NK-92 treated with Interleukin-12 subunit alpha and Interleukin-12 subunit beta, amount 100 ng/mL, for 24 hours (cell line): ENCODE measurements at places on chromosomes 5 and 9.

GRCh38 chr5:58444805-58445204, 15.1 kb downstream of the PLK2 start:
- no peak for DNase-seq

- no peak for DNase-seq
These were observed 32.8 kb upstream of the IL17B start for GRCh38 chr5:149411738-149412519.

GRCh38 chr5:148963664-148964063, 99.2 kb downstream of the SH3TC2 start:
- DNase-seq: no peak

DNA sequence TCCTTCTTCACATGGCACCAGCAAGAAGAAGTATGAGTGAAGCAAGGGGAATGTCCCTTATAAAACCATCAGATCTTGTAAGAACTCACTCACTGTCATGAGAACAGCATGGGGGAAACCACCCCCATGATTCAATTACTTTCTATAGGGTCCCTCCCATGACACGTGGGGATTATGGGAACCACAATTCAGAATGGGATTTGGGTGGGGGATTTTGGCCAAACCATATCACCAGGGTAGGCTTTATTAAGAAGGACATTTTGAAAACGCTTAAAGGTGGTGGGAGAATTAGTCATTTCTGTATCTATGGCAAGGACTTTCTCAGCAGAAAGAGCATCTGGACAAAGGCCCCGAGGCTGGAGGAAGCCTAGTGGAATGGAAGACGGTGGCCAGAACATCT, 100.2 kb upstream of the ADAMTS16 start:
- DNase-seq: no peak

DNA sequence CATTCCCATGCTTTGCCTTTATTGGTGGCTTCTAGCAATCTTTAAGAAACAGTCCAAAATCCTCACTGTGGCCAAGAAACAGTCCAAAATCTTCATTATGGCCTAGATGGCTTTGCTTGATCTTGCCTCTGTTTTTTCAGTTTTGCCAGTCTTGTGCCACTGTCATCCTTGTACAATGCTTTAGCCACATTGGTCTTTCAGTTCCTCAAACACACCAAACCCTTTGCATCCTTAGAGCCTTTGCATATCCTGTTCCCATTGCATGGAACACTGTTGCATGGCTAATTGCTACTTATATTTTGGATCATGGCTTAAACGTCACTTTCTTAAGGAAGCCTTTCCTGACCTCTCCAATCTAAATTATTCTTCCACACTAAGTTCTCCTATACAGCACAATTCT, 22.1 kb downstream of the MRRF start:
- DNase-seq: no peak

DNA sequence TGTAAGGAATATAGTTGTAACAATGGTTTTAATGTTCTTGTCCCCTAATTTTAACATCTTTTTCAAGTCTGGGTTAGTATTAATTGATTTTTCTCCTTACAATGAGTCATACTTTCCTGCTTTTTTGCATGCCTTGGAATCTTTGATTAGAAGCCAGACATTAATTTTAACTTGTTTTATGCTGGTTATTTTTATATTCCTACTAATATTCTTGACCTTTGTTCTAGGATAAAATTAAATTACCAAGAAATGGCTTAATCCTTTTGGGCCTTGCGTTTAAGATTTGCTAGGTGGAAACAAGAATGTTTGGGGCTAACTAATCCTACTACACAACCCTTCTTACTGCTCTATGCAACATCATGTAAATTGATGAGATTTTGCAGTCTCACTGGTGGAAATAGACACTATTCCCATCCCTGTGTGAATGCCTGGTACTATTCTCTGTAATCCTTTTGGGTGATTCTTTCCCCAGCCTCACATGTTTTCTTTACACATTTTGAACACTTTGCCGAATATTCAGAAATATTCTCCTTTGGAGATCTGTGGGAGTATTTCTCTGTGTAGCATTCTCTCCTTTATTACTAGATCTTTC, 47.2 kb downstream of the ZCCHC7 start:
- no peak for DNase-seq
